NCI-H510A treated with DMSO at 0.1 percent for 48 hours (cell line): ENCODE measurements at places on chromosomes 1 and 21.

GRCh38 chr21:33854604-33855003 lies 61.0 kb downstream of the ATP5PO start:
- no peak for DNase-seq

- no peak for DNase-seq
These were observed 71.2 kb downstream of the LHX4 start for GRCh38 chr1:180301135-180301742.

DNA sequence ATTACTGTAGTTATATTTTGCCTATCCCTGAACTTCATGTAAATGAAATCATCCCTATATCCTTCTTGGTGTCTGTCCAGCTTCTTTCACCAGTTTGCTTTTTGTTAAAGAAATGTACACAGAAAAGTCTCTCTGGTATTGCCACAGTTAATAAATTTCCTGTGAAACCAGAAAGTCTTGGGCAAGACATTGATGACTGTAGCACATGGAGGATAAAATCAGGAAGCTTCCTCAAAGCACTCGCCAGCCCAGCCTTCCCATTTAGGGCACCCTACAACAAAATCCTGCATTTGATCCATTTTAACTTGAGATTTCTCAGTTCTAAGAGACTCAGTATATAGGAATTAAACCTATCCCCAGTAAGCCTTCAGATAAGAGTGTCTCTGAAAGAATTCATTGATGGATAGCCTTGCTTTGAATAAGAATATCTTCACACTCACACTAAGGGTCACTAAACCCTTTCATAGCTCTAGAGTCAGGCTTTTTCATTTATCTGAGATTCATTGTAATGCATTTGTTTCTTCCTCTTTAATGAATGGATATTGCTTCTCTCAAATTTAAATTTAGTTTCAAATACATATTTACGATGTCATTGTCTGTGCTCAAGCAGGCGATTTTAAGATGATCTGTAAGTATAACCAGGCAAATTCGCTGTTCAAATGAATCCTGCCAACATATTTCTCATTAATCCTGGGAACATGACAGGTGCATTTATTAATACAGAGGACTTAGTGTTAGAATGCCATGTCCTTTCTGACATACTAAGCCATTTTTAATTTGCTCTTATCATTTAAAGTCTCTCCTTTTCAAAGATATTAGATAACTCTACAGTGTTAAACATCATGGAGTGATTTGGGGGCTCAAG lies 153.1 kb downstream of the GRIK1 start:
- DNase-seq, result no peak

DNA sequence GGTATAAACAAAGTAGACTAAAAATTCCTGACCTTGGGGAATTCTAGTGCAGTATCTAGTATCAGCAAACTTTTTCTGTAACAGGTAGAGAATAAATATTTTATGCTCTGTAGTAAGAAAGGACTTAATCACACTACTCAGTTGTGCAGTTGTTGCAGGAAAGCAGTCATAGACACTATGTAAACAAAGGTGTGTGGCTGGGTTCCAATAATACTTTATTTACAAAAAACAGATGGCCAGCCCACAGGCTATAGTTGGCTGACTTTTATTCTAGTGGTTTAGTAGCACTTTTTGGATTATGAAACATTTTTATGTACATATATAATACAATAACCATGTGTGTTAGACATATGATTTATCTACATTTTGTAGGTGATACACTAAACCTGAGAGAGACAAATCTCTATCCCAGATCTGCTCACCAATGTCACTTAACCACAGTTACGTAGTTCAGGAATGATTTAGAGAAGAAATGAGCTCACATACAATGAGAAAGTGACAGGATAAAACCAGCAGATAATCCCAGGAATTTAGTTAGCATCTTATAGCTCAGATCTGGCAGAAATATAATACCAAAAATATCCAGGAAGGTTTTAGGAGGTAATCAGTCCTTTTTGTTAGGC lies 56.1 kb downstream of the MIER1 start:
- DNase-seq, result peak; percentile 28

DNA sequence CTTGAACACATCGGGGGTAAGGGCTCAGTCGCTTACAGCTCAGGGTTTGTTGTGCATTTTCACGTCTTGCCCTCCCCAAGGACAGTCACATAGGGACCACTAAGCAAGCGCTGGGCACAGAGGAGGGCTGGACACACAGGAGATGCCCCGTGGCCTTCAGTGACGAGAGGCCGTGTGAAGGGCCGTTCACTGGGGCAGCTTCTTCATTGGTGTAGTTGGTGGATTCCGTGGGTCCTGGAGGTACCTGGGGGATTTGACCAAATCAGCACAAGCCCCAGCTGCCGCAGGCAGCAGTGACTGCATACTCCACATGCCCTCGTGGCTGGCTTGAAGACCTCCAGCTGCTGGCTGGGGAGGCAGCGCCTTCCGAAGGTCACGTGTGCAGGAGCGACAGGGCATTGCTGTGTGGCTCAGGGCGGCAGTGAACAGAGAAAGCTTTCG lies 100.8 kb upstream of the C1orf174 start:
- DNase-seq, result no peak

DNA sequence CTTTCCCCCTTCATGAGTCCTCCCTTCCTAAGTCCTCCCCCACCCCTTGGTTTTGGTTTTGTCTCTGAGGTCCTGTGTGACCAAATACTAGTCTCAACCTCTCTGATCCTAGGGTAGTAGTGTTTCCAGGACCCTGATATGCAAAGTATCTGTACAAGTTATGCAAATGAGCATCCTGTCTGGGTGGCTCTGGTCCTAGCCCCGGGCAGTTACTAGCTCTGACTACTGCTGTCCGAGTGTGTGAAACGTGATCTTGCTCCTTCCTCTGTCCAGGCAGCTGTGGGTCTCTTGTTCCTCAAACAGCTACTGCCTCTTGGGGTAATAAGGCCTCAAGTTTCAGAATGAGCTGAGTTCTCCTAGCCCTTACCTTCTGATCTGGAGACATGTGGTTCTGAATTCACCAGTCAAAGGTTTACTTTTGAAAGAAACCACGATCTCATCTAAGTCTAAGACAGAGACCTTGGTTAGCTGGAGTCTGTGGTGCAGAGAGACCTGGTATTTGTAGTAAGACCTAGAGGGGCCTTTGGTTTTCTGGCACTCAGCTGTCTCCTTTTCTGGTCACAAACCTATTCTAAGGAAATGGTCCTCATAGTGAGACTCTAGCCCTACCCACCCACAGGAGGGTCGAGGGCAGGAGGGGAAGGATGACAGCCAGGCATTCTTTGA lies 31.0 kb upstream of the IL19 start:
- DNase-seq, result no peak

DNA sequence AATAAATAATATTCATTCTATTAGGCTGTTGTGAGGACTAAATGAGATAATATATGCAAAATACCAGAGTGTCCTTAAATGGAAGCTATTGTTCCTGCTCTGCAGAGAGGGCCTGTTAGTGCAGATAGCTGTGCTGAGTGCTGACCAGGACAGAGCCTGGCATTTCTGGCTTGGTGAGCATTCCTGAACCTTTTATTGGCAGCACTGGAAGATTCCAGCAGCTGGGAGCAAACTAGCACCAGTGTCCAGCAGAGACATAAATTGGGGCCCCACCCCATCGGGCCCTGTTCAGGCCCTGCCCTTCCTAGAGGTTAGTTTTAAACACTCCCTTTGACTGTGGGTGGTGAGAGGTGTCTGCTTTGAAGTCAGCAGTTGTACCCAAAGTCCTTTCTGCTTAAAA lies 85.9 kb upstream of the GADD45A start:
- no peak for DNase-seq

DNA sequence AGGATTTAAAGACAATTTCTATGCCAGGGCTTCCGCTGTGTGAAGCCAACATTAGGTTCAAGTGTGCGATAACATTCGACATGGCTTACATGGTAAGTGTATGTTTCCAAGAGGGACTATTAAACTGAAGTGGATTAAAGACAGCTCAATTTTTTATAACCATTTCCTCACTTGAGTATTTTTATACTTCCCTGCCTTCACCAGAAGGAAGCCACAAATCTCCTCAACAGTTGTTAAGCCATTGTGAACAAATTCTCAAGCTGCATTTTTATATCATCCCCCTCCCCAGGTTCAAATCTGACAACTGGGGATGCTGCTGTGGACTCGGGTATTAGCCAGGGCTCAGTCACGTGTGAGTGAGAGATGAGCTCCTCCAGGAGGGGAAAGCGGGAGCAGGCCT lies 116.3 kb downstream of the RHOU start:
- no peak for DNase-seq
